ENCODE measurements at places on chromosomes 4 and X.

- DNase-seq: no peak
These were observed 466.1 kb downstream of the DTHD1 start for GRCh38 chr4:36747277-36748129.

DNA sequence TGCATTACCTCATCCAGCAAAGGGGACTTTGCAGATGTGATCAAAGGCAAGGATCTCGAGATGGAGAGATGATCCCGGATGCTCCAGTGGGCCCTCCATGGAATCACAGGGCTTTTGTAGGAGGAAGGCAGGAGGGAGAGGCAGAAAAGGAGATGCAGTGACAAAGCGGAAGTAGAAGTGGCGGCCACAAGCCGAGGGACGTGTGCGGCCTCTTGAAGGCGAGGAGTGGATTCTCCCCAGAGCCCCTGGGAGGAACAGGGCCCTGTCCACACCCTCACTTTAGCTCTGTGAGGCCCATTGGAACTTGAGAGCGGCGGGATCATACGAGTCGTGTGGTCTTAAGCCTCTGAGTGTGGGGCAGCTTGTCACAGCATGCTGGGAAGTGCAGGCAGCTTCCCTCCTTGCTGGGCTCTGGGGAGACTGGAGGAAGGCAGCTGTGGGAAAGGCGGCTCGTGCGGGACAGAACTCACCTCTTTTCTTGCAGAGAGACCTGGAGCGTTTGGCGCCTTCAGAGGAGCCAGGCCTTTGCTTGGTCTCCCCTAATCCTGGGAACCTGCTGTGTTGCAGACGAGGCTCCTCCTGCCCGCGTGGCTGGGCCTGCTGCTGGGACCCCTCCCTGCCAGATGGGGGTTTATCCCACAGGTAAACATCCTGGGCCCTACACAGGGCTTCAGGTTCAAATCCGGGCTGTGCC is 10.2 kb downstream of the SH3TC1 start:
- no peak for DNase-seq

DNA sequence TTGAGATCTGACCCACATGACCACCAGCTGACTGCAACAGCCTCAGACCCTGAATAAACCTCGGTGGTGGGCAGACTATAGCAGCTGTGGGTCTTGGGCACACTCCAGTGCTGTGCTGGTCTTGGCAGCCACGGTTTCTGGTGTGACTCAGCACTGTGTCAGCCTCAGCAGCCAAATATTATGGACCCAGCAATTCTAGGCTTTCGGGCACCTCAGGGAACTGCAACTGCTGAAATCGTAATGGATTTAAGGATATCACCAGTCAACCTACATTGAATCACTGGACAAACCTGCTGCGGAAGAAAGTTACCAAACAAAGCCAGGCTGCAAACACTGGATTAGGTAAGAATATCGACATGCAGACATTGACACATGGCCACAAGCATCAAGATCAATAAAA is 10.5 kb upstream of the UBE2NL start:
- DNase-seq: no peak

DNA sequence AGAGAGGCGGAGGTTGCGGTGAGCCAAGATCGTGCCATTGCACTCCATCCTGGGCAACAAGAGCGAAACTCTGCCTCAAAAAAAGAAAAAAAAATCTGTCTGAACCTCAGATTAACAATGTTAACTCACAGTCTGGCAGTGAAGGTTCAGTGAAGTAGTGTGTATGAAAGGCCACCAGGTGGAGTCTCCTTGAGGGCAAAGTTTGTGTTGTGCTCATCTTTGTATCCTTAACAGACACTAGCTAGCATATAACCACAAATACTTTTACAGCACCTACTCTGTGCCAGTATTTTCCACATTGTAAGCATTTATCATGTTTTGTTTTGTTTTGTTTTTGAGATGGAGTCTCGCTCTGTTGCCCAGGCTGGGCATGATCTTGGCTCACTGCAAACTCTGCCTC is 46.0 kb upstream of the MGST2 start:
- no peak for DNase-seq

- no peak for DNase-seq
These were observed 284.0 kb upstream of the ZFP42 start for GRCh38 chr4:187711586-187711985.

DNA sequence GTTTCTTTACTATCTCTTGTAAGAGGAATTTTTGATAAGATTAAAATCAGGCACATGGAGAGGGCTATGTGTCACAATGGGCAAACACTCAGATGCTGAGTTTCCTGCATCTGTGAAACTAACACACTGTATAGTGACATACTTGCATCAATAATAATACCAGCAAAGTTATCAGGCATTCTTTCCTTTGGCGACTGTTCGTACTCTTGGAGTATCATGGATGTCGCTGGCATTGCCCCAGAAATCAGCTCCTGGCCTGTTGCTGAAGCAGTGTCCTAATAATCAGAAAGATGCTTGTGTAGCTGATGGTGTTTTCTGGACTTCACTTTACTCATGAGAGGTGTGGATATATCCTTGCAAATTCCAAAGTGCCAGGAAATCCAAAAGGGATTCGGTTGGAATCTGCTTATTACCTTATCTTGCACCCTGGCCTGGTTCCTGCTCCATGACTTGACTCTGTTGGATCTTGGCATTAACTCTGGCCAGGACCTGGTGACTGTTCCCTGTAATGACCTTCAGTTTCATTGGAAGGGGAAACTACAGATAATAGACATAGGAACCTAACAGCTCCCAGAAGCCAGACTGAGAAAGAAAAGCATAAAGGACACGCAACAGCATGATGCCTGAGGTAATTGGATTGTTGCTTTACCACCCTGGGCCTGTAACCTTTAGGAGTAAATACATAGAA is 762.5 kb upstream of the GRIA3 start:
- DNase-seq: no peak

GRCh38 chrX:137848266-137848905 is 282.5 kb downstream of the ZIC3 start:
- no peak for DNase-seq

GRCh38 chrX:41875142-41875541 is 48.2 kb downstream of the CASK start:
- no peak for DNase-seq

GRCh38 chrX:31099536-31100090 is 27.8 kb upstream of the FTHL17 start:
- DNase-seq: no peak

- DNase-seq: no peak
These were observed 25.2 kb downstream of the TIGD2 start for GRCh38 chr4:89136525-89136924.

DNA sequence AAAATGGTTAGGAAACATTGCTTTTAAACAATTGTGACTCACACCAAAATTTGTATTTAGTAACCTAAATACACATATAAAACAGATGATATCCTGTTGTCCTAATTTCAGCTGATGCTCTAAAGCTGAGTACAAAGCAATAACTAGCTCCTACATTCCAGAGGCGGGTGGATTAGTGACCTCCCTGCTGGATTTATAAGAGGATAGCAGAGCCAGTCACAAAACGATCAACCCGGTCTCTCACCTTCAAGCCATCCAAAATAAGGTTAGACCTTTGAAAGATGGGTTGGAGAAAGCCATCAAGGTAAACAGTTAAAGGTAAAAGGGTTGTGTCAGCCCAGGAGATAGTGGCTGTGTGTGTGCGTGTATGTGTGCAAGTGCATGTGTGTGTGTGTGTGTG is 43.2 kb upstream of the SFRP2 start:
- DNase-seq: no peak

- DNase-seq: no peak
These were observed 144.6 kb upstream of the MAP3K15 start for GRCh38 chrX:19659929-19660328.

GRCh38 chr4:123462007-123462406 is 65.4 kb downstream of the SPRY1 start:
- no peak for DNase-seq

DNA sequence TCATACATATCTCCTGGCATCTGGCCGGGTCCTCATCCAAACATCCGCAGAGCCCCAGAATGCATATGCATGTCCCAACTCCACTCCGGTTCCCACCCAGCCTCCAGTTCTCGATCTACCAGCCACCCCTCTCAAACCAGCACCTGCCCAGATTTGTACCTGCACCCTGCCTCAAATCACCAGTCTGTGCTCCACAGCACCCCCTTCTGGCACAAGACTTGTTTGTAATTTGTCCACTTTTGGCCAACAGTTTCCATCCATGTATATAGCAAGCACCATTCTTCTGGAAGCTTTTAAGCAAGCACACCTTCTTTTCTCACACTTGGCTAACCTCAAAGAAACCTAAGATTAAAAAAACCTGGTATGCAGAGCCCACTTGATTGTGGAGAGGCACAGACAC is 644.1 kb downstream of the MID1IP1 start:
- no peak for DNase-seq

DNA sequence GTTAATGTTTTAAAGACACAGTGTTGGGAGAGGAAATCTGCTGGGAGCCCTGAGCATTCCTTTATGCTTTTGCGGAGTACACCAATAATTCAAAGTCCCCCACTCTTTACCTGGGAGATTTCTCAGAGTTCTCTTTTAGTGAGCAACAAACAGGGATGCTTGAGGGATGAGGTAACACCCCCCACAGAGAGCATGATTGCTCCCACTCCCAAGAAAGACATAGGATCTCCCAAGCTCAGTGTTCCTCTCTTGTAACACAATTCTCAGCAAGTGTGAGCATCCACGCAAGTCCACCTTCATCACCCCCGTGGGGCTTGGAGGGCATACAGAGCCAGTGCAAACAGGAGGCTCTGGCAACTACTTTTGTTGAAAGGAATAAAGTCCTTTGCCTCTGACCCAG is 36.1 kb downstream of the GSPT2 start:
- no peak for DNase-seq

GRCh38 chr4:175246941-175247340 is 328.8 kb downstream of the ADAM29 start:
- DNase-seq: peak; percentile 6

- no peak for DNase-seq
These were observed 17.9 kb downstream of the UBE2K start for GRCh38 chr4:39715788-39716187.

GRCh38 chrX:17415242-17415810 is 40.3 kb downstream of the NHS start:
- no peak for DNase-seq

DNA sequence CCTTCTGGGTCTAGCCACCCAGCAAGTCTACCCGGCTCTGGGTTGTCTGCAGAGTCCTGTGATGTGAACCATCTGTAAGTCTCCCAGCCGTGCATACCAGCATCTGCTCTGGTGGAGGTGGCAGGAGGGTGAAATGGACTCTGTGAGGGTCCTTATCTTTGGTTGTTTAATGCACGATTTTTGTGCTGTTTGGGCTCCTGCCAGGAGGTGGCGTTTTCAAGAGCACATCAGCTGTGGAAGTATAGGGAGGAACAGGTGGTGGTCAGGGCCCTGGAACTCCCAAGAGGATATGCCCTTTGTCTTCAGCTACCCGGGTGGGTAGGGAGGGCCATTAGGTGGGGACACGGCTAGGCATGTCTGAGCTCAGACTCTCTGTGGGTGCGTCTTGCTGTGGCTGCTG is 66.5 kb upstream of the ZFP42 start:
- DNase-seq: no peak

- no peak for DNase-seq
These were observed 56.9 kb downstream of the SERTM2 start for GRCh38 chrX:111568354-111568753.

DNA sequence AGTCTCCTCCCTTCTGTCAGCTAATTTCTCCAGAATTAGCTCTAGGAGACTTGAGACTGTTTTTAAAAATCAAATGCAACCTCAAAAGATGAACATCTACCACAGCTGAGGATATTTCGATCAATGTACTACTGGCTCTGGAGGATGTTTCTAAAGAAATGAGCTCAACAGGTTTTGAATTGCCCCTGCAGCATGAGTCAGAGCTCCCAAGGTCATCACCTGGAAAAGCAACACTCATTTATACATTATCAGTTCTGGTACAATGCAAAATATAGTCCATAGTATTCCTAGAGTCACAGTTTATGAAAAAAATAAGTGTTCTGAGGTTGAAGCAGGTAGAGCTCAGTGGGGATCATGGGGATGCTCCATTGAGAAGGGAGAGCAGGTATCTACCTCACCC is 50.8 kb upstream of the MCF2 start:
- no peak for DNase-seq

DNA sequence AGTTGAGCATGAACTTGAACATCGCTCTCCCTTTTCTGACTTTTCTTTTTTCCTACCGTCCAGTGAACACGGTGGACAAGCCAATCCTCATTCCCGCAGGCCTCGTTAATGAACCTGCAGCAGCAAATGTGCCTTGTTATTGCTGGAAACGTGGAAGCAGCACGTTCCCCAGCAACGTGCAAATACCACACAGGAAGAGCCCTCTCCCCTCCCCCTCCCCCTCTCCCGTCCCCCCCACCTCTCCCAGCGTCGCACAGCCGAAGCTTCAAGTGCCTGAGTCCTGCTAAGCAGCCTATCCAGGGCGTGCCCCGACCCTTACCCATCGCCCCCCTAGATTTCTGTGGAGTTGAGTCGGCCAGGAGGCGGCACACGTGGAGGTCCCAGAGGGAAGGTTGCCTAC is 219.9 kb downstream of the BCOR start:
- DNase-seq: no peak

DNA sequence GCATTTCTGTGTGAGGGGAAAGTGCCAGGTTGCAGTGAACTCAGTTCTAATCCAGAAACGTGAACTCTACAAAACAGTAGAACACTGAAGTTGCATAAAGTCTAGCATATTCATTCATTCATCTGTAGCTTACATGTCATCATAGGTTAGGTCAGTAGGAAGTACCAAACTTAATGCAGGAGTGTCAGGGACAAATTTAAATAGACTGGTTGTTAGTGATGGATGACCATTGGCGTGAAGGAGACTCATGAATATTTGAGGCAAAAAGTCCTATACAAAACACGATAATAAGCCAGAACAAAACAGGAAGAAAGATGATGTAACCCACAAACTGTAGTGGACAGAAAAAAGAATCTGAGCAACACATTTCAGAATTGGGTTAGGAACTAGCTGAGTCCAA is 592.8 kb upstream of the PCDH10 start:
- DNase-seq: no peak

DNA sequence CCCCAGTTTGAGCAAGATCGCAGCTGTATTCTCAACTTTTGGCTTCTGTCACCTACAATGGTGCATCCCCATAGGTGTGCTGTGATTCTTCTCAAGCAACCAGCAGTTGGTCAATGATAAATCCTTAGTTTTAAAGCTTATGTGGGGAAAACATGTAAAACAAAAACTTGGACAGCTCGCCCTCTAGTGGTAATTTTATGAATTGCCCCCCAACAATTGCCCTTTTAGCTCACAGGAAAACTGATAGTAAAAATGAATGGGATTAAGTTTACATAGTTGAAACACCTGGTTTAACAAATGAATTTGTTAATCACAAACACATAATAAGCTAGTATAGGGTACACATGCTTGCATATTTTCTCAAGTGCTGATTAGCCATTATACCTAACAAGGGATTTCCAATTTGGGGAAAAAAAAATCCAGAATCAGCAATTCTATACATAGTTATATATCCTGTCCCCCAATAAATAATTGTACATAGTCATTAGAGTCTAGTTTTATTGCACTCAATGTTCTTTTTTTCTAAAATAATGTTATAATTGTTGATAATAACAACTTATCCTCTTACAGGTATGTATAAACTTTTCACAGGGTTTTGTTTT is 30.1 kb downstream of the TEX13A start:
- DNase-seq: peak; percentile 9

- no peak for DNase-seq
These were observed 434 bp upstream of the TMEM255A start for GRCh38 chrX:120311727-120312063.

Measured in smooth muscle cell of the brain vasculature (primary cell).